ENCODE measurements at places on chromosomes 2 and 18. TPM values are rescaled to one million over a fixed set of nuclear protein-coding genes. Genes with fewer than 3 reads are reported as not detected.

- DNase-seq = peak; percentile 19
- no peaks in the 10 kb centered on the region for H3K27me3 ChIP-seq
- H3K4me3 ChIP-seq = no peak overlapping the region
- no peaks in the 10 kb centered on the region for H3K36me3 ChIP-seq
- no peak overlapping the region for H3K27ac ChIP-seq
- H3K4me1 ChIP-seq = no peaks in the 10 kb centered on the region
Measured at GRCh38 chr2:120990451-120990871, 254.8 kb downstream of the GLI2 start.

Gene GKN1
- not detected for total RNA-seq

DNA sequence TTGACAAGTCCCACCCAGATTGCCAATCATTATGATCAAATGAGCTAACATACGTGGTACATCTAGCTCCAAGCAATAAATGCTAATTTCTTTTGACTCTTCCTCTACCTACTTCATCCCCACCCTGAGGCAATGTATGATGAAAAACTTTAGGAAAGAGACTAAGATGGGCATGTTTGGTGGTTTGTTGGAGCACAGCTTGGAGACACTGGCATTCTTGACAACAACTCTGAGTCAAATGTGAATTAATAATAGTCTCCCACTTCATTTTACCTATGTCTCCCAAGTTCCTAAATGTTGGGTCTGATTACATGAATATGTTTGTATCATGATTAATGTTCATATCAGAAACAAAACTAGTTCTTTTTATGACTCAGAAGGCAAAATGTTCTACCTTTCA is 36.6 kb downstream of the EXOC6B start:
- no peak overlapping the region for H3K4me3 ChIP-seq
- H3K27me3 ChIP-seq = no peaks in the 10 kb centered on the region
- no peak overlapping the region for H3K27ac ChIP-seq
- DNase-seq = no peak
- no peaks in the 10 kb centered on the region for H3K4me1 ChIP-seq

GRCh38 chr2:8089596-8089995 is 592.3 kb upstream of the ID2 start:
- H3K27me3 ChIP-seq = no peaks in the 10 kb centered on the region
- H3K36me3 ChIP-seq = no peaks in the 10 kb centered on the region
- no peaks in the 10 kb centered on the region for H3K4me1 ChIP-seq
- H3K4me3 ChIP-seq = no peak overlapping the region
- no peak for DNase-seq
- H3K27ac ChIP-seq = no peak overlapping the region

DNA sequence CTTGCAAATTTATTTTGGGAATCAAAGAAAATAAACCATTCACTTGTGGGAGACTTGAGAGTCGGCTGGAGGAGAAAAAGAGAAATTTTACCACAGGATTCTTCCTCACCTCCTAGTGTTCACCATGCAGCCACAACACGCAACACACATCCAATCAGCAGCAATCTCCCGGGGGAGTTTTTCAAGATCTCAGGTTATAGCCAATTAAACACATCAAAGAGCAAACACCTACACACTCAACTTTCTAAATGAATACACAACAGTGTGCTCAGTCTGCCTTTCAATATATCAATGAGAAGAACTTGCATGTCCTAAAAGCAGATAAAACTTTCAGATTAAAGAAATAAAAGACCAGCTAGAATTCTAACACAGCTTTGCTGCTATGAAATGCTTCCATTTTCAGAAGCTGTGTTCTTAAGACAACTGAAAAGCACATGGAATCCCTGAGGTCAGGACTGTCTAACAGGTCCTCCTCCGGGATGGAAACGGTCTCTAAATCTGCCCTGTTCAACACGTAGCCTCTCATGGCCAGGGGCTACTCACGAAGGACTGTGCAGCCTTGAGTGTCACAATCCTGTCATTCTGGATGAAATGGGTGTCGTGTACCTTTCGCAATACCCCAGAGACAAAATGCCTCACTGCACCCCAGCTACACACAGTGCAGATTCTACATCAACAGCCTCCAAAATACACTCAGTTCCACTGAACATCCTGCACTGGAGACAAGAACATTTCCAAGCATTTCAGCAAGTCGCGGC is 84.2 kb downstream of the ZNF516 start:
- H3K4me1 ChIP-seq = peaks cover 40% of the 10 kb centered on the region
- DNase-seq = no peak
- no peaks in the 10 kb centered on the region for H3K36me3 ChIP-seq
- H3K27me3 ChIP-seq = no peaks in the 10 kb centered on the region
- H3K4me3 ChIP-seq = no peak overlapping the region
